Activated naive CD4-positive, alpha-beta T cell treated with anti-CD3 and anti-CD28 coated beads, Interleukin-2, amount 10 ng/mL, durations not matched to agents 7 days and 5 days (primary cell): ENCODE measurements at places on chromosomes 3 and 15.

GRCh38 chr3:45381168-45381852, 7.1 kb upstream of the LARS2 start:
- peak; percentile 31 for DNase-seq

- no peak for DNase-seq
Observed at GRCh38 chr3:57586778-57587177, 10.4 kb downstream of the ARF4 start.

DNA sequence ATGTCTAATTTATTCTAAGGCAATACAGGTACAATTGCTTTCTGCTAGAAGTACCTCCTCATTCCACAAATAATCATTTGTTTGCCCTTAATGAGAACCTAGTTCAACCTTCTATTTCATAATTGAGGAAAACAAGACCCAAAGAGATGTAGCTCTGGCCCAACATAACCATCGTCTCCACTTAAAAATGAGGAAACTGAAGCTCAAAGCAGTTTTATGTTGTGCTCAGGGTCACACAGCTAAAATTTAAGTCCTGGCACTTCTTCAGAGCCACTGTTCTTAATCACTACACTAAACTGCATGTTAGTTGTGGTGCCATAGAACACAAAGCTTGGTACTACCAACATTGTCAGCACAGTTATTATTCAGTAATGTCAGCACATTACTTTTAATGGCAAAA, 108.0 kb downstream of the SERPINI1 start:
- no peak for DNase-seq

DNA sequence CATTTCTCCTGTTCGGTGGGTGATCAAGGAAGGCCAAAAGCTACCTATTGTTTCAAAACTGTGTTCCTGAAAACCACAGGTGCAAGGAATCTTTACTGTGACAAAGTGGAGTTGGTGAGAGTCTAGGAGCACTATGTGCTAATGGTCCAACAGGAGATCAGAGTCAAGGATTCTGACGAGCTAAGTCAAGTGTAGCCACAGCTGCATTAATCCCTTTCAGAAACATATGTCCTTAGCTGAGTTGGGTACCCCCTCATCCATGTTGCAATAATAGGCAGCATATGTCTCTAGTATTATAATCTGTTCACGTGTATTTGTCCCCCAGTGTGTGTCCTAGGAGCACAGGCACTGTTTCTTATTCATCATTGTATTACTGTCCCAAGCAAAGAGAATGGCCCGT, 1.7 kb downstream of the VPS39 start:
- no peak for DNase-seq

DNA sequence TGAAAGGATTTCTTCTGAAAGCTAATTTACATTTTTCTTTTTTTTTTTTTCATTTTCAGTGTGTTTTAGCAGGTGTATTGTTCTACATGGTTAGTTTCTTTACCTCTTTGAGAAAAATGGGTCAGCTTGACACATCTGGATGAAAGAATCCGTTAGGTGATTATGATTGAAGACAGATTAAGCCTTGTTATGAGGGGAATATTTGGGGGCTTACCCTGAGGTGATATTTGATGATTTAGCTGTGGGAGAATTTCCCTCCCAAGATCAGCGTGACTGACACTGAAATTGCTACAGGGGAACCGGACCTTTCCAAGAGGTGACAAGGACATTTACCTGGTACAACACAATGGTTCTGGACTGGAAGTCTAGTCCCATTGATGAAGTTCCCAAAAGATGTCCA, 147.5 kb downstream of the NFKBIZ start:
- no peak for DNase-seq

GRCh38 chr3:39541917-39542329, 74.4 kb downstream of the MOBP start:
- no peak for DNase-seq

DNA sequence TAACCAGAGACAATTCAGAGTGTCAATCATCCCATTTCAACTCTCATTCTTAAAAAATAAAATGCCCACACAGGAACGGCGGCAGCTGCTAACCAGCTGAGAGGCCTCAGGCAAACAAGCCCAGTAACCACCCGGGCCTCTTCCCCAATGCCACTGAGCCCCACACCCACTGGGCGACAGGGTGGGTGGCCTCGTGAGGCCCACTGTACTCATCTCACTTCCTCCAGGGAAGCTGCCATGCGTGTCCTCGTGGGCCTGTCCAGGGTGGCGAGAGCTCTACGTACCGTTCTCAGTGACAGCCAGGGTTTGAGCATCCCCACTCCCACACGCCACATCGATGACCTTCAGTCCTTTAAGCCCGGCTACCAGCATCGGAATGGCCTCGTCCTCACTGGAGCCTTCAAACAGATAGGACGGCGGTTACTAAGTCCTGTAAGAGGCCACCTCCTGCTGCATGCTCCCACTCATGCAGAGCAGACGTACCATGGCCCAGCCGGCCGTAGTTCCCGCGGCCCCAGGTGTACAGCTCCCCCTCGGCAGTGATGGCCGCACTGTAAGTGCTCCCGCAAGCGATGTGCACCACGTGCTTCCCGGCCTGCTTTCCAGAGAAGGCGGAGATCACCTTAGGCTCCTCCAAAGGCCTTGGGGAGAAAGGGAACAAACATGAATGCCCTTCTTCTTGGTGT, 56.5 kb downstream of the HERC2 start:
- no peak for DNase-seq

GRCh38 chr3:2372306-2372705, 273.6 kb downstream of the CNTN4 start:
- no peak for DNase-seq

DNA sequence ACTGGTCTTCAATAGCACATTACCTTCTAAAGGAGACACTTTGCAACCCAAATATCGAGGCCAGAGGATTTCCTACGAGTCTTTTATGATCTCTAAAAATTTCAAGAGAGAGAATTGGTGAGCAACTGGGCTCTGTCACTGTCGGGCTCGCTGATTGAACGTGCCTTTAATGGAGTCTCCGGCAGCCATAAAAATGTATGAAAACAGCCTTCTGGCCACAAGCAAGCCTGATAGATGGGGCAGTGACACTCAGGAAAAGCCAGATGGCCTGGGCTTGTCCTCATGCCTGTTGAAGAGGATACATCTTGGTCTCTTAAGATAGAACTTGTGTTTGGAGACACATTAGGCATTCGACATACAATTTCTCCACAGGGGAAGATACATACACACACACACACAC, 419.5 kb upstream of the PROK2 start:
- no peak for DNase-seq

GRCh38 chr15:81547521-81548132, 173.6 kb upstream of the TMC3 start:
- no peak for DNase-seq

GRCh38 chr3:100185847-100186246, 71.5 kb upstream of the FILIP1L start:
- DNase-seq = no peak

- no peak for DNase-seq
Observed at GRCh38 chr3:48642605-48643004, 7.3 kb upstream of the SLC26A6 start.

- no peak for DNase-seq
Observed at GRCh38 chr3:194245975-194246561, 105.1 kb downstream of the CPN2 start.

GRCh38 chr3:20066850-20067617, 26.8 kb downstream of the KAT2B start:
- DNase-seq = no peak

- peak; percentile 88 for DNase-seq
Observed at GRCh38 chr15:90071220-90071807, 31.0 kb downstream of the IDH2 start.

DNA sequence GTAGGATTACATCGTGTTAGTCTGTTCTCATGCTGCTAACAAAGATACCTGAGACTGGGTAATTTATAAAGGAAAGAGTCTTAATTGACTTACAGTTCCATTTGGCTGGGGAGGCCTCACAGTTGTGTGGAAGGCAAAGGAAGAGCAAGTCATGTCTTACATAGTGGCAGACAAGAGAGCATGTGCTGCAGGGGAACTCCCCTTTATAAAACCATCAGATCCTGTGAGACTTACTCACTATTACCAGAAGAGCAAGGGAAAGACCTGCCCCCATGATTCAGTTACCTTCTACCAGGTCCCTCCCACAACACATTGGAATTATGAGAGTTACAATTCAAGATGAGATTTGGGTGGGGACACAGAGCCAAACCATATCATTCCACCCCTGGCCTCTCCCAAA, 3.4 kb downstream of the SLC25A26 start:
- no peak for DNase-seq

GRCh38 chr3:31996195-31996594, 14.6 kb downstream of the ZNF860 start:
- no peak for DNase-seq

- DNase-seq = no peak
Observed at GRCh38 chr3:126078866-126079265, 5.1 kb downstream of the SLC41A3 start.

- no peak for DNase-seq
Observed at GRCh38 chr15:30063835-30064546, 18.8 kb upstream of the GOLGA8J start.

GRCh38 chr15:95812491-95812890, 518.0 kb upstream of the NR2F2 start:
- DNase-seq = no peak

GRCh38 chr15:101447168-101447533, 42.4 kb downstream of the PCSK6 start:
- DNase-seq = no peak

DNA sequence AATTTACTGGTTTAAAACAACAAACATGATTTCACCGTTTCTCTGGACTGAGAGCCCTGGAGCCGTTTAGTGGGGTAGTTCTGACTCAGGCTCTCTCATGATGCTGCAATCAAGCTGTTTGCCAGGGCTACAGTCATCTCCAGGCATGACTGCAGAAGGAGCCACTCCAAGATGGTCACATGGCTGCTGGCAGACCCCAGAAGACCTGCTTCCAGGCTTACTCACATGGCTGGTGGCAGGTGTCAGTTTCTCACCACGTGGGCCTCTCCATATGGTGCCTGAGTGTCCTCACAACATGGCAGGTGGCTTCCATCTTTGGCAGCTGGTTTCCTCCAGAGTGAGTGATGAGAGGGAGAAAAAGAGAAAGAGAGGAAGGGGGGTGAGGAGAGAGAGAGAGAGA, 378.3 kb upstream of the RGMA start:
- no peak for DNase-seq

DNA sequence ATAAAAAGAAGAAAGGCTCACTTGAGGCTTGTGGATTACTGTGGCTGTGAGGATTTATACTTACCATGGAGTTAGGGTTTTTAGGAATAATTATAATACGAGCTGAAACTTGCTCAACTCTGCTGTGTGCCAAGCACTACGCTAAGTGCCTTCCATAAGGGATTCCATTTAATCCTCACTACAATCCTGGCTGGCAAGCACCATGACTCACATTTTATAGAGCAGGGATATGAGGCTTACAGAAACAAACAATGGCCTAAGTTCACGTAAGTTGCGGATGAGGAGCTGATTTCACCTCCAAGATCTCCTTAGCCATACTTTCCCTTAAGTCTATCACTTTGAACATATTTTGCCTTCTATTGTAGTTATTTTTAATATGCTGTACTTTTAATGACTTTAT, 43.9 kb upstream of the ARL8B start:
- DNase-seq = no peak

DNA sequence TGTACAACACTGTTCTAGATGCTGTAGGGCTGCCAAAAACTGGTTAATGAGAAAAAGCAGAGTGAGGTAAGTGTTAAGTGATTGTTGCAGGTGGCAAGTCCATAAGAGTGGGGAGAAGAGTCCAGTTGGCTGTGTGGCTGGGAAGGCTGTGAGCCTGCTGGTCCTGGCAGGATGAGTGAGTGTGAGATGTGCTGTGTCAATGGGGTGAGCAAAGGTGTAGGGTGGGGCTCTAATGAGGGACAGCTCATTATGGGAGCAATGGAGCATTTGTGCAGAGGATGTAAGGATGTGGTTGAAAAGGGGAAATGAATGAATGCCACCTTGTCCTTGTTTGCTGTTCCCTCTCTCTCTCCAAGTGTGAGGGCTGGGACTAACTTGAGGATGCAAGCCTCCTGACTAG, 145.3 kb upstream of the ROPN1 start:
- DNase-seq = no peak

DNA sequence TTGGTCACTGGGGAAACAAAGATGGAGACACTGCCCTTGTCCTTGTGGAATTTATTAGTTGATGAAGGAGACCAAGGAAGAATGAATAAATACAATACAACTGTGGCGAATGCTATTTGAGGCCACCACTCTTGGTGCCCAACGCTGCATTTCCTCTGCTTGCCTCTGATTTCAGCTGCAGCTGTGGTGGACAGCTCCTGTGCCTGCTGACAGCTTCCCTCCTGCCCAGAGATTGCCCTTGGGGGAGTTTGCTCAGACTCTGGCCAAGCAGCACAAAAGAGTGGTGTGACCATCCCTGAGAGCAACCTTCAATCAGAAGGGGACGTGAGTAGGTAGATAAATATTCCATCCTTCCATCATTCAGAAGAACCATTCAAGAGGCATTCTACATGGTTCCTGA, 64.6 kb upstream of the FHIT start:
- DNase-seq = peak; percentile 20
